Stimulated activated CD4-positive, alpha-beta T cell treated with anti-CD3 and anti-CD28 coated beads, TNF-alpha, amount 100 ng/mL, for 4 hours (primary cell): ENCODE measurements at places on chromosomes 2 and 18.

DNA sequence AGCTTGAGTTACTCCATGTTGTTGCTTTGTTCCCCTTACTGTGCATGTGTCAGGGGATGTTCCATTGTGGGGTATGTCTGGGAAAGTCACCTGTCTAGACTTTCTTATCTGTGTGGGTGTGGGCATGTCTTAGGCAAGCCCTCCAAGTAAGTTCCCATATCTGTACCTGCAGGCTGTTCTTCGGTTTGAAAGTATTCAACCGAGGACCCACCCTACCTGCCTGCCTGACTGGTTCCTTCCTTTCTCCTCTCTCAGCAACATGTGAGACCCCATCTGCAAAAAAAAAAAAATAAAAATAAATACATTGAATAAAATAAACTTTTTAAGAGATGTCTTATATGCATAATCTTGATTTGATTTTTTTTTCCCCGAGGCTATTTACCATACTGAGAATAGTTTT is 622.7 kb downstream of the TDRD15 start:
- DNase-seq: no peak

- DNase-seq: no peak
Measured at GRCh38 chr2:128371648-128372345, 53.1 kb upstream of the HS6ST1 start.

GRCh38 chr18:11586896-11587295 is 22.5 kb upstream of the SLC35G4 start:
- DNase-seq: no peak

DNA sequence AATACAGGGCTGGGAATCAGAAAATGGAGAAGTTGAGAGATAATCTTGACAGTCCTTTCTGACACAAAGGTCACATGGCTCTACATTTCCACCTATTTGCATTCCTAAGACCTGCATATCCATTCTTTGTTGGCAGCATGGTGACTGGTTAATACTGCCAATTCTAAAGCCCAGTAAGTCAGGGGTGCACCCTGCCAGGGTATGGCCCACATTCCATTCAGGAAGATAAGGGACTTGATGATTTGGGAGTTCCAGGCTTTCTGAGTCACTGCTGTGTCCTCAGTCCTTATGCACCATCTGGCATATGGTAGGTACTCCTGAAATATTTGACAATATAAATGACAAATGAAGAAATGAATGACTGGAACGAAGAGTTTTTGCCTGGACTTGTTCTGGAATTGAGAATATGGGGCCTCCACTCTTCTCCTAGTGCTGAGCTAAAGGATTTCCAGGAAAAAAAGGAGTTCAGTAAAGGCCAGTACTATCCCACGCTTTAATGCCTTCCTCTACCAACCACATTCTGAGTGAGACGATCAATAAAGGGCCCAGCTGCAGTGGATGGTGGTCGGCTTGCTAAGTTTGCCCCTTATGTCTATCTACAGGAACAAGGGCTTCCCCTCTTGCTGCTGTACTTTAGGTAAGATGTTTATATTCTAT is 31.7 kb upstream of the EIF2AK3 start:
- no peak for DNase-seq

DNA sequence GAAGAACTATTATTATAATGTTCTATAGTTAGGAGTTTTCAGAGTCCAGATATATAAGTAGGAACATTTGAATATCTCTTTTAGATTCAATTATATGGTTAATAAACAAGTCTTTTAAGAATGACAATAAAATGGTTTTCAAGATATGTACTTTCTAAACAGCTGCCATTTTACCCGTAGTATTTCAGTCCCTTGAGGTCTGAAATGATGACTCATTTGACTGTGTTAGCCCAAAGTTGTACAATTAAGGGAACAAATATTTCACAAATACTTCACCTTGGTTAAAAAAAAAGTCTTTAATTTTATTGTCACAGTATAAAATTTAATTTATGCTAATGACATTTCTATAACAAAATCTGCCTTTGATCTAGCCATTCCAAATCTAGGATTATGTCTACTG is 91.6 kb upstream of the TANK start:
- no peak for DNase-seq

- no peak for DNase-seq
Measured at GRCh38 chr2:127051116-127052056, 55.6 kb downstream of the BIN1 start.

DNA sequence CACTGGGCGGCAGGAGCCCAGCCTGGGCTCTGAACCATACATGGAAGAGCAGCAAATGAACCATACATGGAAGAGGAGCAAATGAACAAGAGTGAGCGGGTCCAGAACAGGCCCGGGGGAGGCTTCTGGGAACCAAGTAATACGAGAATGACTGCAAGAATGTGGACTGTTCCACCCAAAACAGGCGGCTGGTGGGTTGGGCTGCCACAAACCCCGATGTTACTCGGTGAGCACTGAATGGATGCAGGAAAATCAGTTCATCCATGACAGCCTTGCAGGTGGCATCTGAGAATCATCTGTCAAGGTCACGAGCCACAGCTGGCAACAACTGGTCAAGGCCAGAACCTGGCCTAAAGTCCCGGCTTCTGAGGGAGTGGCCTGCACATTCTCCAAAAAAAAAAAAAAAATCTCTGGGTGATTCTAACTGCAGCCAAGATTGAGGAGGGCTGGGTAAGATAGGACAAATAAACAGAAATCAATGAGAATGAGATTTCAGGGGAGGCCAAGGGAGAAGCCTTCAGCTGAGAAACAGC is 106.1 kb downstream of the ZNF516 start:
- no peak for DNase-seq

GRCh38 chr2:171083451-171083850 is 77.2 kb downstream of the TLK1 start:
- no peak for DNase-seq

DNA sequence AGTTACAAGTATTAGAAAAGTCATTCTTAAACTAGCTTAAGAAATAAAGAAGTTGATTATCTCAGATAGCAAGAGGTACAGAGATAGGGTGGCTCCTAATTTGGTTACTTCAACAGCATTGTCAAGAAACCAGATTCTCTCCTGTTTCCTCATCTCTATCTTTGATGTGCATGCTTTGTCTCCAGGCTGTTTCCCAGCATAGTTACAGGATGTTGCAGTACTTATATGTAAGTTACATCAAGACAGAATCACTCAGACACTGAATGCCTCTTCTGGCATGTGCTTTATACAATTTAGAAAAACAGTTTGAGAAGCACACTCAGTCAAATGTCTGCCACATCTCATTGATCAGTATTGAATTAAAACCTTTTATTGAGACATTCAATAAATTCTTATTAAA is 189.5 kb upstream of the UBE2E3 start:
- no peak for DNase-seq

GRCh38 chr2:239684271-239684810 is 283.5 kb upstream of the HDAC4 start:
- no peak for DNase-seq

GRCh38 chr2:177604271-177605065 is 211.9 kb downstream of the AGPS start:
- no peak for DNase-seq

DNA sequence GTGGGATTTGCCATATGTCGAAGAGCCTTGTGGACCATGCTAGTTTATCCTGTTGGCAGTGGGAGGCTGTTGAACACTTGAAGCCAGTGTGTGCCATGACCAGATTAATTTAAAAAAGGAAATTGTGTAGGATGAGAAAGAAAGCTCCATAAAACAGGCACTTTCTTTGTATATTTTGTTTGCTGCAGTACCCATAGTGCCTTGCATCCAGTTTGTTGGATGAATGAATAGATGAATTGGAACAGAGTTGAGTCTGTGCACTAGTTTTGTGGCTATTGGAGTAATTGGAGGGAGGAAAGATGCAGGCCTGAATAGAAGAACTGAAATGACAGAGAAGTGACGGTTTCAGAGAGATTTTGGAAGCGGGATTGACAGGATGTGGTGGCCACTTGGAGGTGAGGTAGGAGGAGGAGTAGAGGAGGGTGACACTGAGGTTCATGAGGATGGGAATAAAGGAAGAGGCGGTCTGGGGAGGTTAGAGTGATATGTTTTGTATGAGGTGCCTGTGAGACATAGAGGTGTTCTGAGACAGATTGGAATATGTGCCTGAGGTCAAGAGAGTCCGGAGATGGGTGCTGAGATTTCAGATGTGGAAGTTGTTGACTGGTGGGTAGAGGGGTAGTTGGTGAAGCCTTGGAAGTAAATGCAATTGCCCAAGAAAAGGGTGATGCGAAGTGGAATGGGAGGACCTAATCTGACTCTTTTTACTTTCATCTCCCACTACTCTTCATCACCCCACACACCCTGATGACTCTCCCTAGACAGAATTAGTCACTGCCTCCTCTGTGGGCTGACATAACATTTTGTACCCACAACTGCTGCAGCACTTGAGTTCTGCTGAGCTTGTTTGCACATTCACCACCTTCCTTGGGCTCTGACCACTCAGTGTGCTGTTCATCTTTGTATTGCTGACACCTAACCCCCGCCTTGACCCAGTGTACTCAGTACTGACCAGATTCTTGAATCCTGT is 5.1 kb downstream of the DGUOK start:
- peak; percentile 27 for DNase-seq

GRCh38 chr2:215332872-215333595 is 21.2 kb downstream of the ATIC start:
- DNase-seq: no peak

- DNase-seq: no peak
Measured at GRCh38 chr2:25697559-25698341, 24.4 kb upstream of the DTNB start.

DNA sequence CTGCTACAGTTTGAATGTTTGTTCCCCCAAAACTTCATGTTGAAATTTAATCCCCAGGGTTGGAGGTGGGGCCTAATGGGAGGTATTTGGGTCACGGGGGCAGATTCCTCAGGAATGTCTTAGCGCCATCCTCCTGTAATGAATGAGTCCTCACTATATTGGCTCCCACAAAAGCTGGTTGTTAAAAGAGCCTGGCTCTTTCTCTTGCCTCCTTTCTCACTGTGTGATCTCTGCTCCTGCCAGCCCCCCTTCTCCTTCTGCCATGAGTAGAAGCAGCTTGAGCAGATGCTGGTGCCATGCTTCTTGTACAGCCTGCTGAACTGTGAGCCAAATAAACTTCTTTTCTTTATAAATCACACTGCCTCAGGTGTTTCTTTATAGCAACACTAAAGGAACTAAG is 721.0 kb upstream of the PKDCC start:
- no peak for DNase-seq

DNA sequence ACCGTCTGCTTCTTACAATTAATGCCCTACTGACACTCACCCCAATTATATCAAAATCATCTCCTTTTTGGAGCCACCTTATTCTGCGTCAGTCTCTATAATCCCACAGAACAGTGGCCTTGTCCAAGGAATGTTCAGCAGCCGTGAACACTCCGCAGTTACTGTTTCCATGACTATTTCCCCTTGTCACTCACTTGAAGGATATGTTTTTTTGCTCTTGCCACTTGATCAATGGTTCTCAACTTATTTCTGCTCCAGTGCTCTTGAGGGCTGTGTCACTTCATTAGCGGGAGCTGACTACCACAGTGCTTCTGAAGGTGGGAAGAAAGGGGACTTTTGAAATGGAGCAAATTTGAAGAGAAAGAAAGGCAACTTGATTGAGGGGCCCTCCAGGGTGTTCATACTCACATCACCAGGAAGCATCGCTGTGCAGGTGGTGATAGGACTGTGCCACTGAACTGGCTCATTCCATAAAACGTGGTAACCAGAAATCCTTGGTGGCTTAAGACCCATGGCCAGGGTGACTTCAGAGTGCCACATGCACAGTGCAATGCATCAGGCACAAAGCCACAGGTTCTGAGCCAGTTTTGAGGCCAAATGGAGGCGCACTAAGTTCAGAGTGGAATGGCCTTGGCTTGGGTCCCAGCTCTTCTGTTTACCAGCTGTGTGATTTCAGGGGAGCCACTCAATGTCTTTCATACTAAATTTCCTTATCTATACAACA is 320.6 kb upstream of the RAB12 start:
- DNase-seq: no peak

GRCh38 chr18:32698153-32698552 is 74.7 kb downstream of the KLHL14 start:
- no peak for DNase-seq

GRCh38 chr2:228167290-228167689 is 14.2 kb downstream of the SPHKAP start:
- DNase-seq: no peak

DNA sequence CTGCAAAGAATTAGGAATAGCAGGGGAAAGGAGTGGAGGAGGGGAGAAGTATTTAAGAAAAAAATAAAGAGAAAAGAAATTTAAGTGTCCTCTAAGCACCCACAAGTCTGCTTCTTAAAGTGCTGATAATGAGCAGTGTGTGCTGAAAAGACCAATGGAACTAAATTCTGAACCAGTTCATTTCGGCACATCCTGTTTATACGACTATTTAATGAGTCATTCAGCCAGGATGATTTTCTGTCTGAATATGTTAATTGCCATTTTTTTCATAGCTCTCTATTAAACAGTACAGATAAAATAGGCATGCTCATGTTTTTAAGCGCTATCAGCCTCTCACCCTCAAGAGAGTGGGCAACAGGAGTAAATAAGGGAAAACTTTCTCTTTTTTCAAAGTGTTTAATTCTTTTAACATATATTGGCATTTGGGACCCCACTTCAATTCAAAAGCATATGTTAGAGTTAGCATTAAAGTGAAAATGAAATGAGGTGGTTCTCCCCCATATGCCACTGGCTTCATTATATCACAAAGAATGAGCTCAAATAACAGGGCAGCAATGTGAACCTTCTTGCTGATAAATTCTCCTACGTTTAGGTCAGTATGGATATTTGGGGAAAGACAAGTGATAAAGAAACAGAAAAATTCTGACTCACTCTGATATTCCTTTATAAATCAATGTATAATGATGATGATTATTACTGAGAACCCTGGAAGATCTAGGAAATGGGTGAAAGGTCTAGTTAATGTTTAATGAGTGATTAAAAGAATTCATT is 87.5 kb downstream of the TCF4 start:
- DNase-seq: no peak

DNA sequence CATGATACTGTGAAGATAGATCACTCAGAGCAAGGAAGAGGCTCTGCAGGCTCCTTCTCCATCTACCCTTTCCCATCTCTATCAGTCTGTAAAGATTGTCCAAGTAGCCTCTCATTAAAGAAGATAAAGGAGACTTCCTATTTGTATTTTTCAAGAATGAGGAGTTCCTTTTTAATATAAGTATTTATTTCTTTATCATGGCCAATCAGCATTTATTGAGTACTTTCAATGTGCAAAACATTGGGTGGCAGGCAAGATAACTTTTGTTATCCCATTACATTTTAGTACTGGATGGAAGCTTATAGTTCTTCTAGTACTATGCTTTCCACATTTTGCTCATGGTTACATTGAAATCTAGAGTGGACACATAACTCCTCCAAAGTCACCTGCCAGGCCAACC is 3.6 kb upstream of the PDE11A start:
- no peak for DNase-seq

GRCh38 chr2:98568161-98568956 is 40.0 kb downstream of the COA5 start:
- no peak for DNase-seq

- no peak for DNase-seq
Measured at GRCh38 chr2:177783835-177784744, 288.5 kb downstream of the PDE11A start.
